NCI-H748 treated with DMSO at 0.1 percent for 48 hours (cell line): ENCODE measurements at places on chromosomes 6 and 20.
A peak's percentile ranks its signal among the peaks of the same experiment; 100 is the strongest.

DNA sequence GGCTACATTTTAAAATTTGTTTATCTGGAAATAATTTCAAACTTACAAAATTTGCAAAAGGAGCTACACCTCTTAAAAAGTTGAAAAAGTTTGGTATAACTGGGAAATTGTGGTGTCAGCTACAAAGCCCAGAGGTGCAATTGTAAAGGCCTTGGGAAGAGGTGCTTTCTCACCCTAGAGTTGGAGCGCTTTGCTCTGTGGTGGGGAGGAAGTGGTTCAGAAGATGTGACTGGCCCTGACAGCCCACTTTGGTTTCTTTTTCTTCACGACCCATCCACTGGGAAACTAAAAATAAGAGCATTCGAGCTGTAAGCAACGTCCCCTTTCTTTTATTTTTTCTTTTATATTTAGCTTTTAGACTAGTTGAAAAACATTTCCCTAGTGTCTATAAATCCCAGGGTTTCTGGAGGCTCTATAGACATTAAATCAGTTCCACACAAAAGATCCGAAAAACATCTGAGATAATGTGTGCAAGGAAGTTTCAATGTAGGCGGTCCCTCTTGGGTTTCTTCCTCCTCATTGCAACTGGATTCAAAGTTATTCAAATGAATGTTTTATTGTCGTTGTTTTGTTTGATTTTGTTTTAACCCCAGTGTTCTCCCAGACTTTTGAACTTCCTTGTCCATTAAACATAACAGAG is 397.8 kb downstream of the KIF16B start:
- DNase-seq, result no peak

- DNase-seq, result no peak
Measured at GRCh38 chr6:162387718-162388382, 339.7 kb downstream of the PRKN start.

- no peak for DNase-seq
Measured at GRCh38 chr6:106163446-106163965, 77.4 kb downstream of the PRDM1 start.

DNA sequence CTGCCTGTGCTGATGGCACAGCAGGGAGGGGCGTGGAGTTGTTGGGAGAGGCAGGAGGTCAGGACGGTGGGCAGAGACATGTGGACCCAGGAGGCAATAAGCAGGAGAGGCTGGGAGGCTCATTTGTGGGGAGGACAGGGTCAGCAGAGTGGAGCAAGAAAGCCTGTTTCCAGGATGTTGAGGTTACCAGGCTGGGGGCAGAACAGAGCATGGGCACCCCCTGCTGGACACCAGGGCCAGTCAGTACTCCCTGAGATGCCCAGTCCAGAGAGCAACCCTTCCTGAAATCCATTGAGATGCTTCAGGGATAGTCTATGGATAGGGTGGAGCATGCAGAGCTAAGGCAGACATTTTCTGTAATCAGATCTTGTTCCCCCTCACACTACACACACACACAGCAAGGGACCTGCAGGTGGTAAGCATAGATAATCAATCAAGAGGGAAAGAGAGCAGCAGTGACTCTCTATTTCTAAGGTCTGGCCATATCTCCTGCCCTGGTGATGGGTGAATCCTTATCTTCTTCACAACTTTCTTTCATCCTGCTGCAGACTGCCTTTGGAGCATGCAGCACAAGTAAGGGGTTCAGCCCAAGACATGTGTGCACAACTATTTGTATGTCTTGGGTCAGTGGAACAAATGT is 41.7 kb downstream of the MOCS1 start:
- peak; percentile 41 for DNase-seq

GRCh38 chr6:7106215-7106751 is 1.5 kb upstream of the RREB1 start:
- DNase-seq, result no peak

DNA sequence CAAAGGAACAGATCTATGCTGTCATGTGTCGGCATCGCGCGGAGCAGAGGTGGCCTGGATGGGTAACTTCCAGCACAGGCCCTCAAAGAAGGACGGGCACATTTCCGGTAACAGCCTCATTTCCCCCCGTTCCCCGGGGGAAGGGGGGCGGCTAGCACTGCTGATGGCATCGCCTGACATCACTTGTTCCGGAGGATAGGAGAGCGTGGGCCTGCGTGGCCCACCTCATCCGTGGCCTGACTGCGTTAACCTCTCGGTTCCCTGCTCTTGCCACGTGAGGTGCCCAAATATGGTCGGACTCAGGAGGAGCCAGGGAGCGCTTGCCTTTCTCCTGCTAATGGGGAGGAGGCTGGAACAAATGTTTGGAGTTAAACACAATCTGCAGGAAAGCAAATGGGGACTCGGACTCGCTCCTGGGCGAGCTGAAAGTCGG is at the start of gene AKAP12:
AKAP12 (plus strand) TSS at position 365 of the 433 bp plus-strand sequence. CDS start 596 bp downstream, outside the sequence.
- no peak for DNase-seq

DNA sequence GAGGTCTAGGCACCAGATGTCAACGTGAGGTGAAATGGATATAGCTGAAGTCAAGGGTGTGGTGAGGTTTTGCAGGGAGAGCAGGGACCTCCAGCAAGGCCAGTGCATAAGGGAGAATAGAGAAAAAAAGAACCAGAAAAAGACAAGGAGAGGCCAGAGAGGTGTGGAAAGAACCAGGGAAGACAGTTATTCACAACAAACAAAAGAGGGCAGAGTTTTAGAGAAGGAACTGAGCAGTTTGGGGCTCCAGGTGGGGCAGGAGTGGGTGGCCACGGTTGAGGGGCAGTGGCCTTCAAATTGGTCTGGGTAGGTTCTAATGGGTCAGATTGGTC is 11.6 kb upstream of the NQO2 start:
- no peak for DNase-seq

GRCh38 chr20:60167812-60168211 is 209.6 kb downstream of the CDH26 start:
- DNase-seq, result no peak

DNA sequence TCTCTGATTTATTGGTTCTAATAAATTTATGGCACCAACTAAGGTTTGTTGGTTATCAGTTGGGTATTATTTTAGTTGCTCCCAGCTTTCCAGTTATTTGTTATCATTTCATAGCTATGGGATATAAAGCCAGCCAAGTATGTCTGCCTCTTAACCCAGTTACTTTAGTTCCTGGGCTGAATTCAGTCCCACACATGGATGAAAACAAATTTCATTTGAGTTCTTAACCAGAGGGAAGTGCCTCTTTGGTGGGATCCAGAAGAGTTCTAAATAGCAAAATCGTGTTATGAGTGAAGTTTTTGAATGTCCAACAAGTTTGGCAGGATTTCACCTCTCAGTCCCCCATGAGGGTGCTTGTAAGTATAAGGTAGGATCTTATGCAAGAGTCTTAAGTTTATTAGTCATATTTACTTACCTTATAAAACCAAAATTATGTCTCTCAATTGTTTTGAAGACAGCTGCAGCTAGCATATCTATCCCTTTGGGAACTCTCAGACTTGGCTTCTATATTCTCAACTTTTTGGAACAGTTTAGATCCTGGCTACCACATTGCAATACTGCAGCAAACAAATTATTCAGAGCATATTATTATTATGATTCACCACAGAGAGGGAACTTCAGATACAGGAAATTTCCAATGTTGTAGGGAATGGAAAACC is 683.6 kb downstream of the BCKDHB start:
- no peak for DNase-seq

DNA sequence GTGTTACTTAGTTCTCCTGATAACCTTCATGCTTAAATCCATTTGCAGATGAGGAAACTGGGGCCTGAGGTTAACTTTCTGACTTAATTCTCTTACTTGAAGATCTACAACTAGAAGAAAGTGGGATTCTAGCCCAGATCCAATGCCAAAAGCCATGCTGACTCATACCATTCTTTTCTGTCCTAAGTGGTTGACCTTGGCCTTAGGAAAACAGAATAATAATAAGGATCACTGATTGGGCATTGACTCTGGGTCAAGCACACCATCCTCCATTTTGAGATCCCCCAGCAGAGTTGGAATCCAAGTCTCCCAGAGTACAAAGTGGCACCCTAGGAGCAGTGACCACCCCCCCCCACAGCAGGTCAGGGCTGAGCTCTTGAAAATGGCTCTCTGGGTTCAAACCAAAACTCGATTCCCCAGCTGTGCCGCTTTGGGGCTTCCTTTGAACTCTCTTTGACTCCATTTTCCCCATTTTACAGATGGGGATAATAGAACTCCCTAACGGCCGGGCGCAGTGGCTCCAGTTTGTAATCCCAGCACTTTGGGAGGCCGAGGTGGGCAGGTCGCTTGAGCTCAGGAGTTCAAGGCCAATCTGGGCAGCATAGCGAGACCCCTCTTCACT is 12.8 kb upstream of the ZNF217 start:
- DNase-seq, result no peak

DNA sequence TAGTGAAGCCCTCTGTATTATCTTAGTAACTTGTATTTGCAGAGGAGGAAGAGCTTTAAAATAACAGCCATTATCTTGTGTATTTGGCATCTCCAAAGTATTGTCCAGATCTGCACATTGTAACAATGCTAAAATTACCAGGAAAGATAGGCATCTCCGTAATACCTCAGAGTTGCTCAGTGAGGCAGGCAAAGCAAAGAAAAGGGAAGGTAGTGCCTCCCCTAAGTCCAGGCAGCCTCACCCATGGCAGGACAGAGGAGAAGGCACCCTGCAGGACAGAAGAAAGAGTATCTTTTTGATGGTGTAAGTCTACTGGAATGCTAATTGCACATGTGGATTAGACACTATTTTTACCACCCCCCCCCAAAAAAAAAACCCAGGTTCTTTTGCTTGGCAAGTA is 13.6 kb upstream of the SSTR4 start:
- DNase-seq, result no peak

DNA sequence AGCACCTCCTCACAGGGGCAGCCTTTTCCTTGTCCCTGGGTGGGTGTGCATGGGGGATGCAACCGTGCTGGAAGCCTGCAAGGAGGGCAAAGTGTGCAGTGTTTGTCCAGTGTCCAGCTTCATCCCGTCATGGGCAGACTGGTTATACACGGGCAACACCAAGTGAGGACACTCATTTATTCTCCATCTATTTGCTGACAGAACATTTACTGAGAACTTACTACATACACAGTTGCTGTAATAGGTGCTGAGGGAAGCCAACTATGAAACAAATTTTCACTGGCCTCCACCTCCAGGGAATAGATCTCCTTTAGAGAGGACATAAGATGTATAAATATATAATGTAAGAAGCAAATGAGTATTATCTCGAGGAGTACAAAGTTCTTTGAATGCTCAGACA is 136.7 kb downstream of the LRFN2 start:
- DNase-seq, result no peak

- DNase-seq, result no peak
Measured at GRCh38 chr6:107479089-107479690, 10.7 kb upstream of the SOBP start.

DNA sequence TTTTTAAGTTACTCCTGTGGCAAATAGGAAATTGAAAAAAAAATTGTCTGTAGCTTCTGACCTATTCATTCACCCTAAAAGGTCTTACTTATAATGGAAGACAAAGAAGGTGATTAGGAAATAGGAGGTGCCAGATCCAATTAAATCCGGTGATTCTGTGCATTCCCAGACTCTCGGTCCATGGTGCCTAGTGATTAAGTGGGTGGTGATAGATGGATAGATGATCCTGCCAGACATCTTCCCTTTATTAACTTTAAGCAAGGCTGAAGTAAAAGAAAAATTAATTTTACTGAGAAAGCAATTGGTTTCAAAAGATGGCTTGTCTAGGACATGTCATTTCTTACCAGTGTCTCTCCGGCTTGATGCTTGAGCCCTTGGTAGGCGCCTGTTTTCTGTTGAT is 80.0 kb downstream of the SH3BGRL2 start:
- DNase-seq, result no peak

DNA sequence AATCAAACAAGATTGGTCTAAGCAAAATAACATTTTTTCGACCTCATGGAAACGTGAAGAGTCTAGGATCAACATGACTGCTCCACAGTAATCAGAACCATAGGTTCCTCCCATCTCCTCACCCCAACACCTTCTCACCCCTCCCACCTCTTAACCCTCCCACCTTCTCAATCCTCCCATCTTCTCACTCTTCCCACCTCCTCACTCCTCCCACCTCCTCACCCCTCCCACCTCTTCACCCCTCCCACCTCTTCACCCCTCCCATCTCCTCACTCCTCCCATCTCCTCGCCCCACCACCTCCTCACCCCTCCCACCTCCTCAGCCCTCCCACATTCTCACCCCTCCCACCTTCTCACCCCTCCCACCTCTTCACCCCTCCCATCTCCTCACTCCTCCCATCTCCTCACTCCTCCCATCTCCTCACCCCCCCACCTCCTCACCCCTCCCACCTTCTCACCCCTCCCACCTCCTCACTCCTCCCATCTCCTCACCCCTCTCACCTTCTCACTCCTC is 567.4 kb downstream of the C6orf118 start:
- DNase-seq, result no peak

DNA sequence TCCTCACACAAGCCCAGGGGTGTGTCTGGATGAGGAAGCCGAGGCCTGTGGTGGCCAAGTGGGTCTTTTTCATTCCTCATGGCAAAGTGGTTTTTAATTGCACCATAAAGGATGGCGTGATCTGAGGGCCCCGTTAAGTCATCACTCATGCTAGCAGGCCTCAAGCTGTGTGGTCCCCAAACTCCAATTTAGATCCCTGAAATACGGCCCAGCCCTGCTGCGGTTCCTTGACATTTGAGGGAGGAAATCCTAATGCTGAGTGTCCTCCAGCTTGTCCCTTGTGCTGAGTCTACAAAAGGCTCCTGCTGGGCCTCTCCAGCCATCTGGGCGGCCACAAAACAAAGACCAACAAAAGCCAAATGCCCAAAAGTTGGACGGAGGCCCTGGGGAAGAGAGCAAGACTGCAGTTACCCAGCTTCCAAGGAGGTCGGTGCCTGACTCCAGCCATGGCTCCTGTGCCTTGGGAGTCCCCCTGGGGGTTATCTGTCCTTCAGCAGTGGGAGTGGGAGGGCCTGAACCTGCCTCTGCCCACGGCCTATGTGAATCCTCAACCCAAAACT is 162.3 kb upstream of the PDE10A start:
- DNase-seq, result no peak

DNA sequence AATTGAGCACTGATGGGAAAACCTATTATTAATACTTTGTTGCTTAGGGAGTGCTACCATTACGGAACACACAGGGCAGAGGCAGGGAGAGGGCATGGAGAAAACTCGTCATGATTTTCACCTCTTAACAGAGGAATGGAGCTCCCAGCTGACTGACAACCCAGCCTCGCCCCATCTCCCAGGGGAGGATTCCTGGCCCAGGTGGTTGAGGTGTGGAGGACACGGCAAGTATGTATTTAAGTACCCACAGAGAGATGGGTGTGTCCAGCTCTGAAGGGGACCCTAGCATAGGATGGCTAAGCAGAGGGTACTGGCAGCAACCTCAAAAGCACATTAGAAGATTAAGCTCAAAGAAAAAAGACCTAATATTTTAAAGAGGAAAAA is 261.9 kb upstream of the MOCS1 start:
- no peak for DNase-seq

DNA sequence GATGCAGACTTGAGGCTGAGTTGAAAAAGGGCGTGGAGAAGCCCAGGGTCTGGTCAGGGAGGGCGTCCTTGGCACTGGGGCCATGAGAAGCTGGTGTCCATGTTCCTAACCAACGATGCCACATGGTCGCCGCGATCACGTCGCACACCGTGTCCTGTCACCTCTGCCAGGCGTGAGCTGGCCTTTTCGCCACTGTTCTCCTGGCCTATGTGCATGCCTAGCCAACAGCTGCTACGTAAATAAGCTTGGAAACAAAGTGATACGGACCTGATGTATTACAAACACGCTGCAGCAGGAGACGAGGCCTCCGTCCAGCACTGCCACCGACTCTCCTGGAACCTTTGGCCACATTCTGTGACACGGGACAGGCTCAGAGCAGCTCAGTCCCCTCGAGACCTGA is 22.0 kb upstream of the KIF25 start:
- DNase-seq, result no peak
